ENCODE measurements at places on chromosomes 2 and 18. TPM values are rescaled to one million over a fixed set of nuclear protein-coding genes. Genes with fewer than 3 reads are reported as not detected.

CTAGE1 gene
- not detected for total RNA-seq

EVA1A gene
- total RNA-seq: not detected

CAPN14 gene
- not detected for total RNA-seq

IL1RN gene
- total RNA-seq: 8.6 TPM

ERMN gene
- total RNA-seq: 1.3 TPM

SMIM21 gene
- not detected for total RNA-seq

ANKRD62 gene
- total RNA-seq: not detected

PLB1 gene
- 29.6 TPM for total RNA-seq

DNA sequence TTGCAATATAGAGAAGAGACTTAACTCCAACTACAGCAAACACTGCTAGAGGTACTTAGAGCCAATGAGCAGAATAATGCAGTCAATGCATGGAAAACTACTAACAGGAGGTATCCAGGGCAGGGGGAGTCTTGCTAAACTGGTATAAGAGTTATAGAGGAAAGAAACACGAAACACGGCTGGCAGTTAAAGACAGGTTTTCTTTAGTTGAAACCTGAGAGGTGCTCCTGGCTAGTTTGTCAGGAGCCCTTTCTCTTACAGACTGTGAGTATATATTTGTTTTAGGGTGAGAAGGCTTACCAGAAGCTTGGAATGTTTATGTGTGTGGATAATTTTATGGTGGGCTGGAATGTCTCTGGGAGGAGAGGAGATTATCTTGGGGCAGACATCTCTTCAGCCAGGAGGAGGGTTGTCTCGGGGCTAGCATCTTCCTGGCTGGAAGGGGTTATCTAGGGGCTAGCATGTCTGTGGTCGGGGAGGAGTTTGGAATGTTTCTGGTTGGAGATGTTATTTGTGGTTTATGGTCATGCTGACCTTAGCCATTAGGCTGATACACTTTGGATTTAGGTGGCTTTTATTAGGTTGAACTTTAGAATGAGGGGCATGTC, 1048.8 kb downstream of the DPP10 start:
- H3K36me3 ChIP-seq: no peaks in the 10 kb centered on the region
- no peak overlapping the region for H3K4me3 ChIP-seq
- no peaks in the 10 kb centered on the region for H3K4me1 ChIP-seq
- H3K27me3 ChIP-seq: no peaks in the 10 kb centered on the region

DNA sequence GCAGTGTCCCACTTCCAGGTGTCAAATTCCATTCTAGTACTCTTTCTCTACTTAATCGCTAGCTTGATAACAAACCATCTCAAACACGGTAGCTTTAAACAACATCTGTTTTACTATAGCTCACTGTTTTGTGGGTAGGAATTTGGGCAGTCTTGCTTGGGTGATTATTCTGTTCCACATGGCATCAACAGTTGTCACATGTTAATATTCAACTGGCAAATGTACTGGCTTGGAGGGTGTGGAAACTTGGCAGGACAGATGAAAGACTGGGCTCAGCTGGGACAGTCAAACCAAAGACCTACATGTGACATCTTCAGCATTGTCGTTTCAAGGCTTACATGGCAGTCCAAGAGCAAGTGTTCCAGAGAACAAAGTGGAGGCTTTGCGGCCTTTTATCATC, 241.8 kb downstream of the PTH2R start:
- DNase-seq: no peak
- H3K27ac ChIP-seq: no peak overlapping the region
- no peaks in the 10 kb centered on the region for H3K27me3 ChIP-seq
- no peaks in the 10 kb centered on the region for H3K36me3 ChIP-seq
- no peaks in the 10 kb centered on the region for H3K4me1 ChIP-seq
- H3K4me3 ChIP-seq: no peak overlapping the region

GRCh38 chr18:12109836-12110235, 16.2 kb downstream of the ANKRD62 start:
- no peak overlapping the region for H3K4me3 ChIP-seq
- H3K36me3 ChIP-seq: no peaks in the 10 kb centered on the region
- no peak for DNase-seq

- no peak overlapping the region for H3K4me3 ChIP-seq
- H3K27me3 ChIP-seq: no peaks in the 10 kb centered on the region
- H3K27ac ChIP-seq: no peak overlapping the region
- no peak for DNase-seq
- no peaks in the 10 kb centered on the region for H3K4me1 ChIP-seq
Observed at GRCh38 chr2:10834068-10834655, 21.6 kb upstream of the PDIA6 start.

- no peak for DNase-seq
- no peaks in the 10 kb centered on the region for H3K36me3 ChIP-seq
- H3K4me3 ChIP-seq: no peak overlapping the region
- H3K27ac ChIP-seq: peak overlapping the region; percentile 67
- peaks cover 35% of the 10 kb centered on the region for H3K4me1 ChIP-seq
- no peaks in the 10 kb centered on the region for H3K27me3 ChIP-seq
Observed at GRCh38 chr18:44724105-44724778, 43.6 kb downstream of the SETBP1 start.

DNA sequence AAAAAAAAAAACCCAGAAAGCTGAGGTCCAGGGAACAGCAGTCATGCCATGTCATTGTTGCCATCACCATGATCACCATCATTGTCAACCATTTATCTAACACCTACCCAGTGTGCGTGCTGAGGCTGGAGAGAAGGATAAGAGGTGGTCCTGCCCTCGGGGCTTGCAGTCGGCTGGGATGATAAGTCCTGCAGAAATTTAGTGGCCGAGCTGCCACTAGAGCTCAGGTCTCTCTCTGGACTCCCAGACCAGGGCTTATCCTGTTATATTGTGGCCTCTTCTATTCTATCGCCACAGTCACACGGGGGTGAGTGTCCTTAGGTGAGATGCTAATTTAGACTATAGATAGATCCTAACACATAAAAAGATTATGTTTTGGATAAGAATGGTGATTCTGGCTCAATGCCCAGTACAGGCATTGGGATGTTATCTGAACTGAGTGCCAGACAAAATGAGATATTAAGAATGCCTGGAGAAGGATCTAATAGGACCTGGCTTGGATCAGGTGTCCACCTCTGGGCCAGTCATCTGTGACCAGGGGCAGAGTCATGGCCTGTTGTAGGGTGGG, 43.2 kb upstream of the YWHAQ start:
- no peak overlapping the region for H3K27ac ChIP-seq
- H3K27me3 ChIP-seq: no peaks in the 10 kb centered on the region
- no peak overlapping the region for H3K4me3 ChIP-seq
- H3K4me1 ChIP-seq: no peaks in the 10 kb centered on the region

- H3K4me1 ChIP-seq: no peaks in the 10 kb centered on the region
- no peak for DNase-seq
- H3K4me3 ChIP-seq: no peak overlapping the region
- no peaks in the 10 kb centered on the region for H3K36me3 ChIP-seq
- no peaks in the 10 kb centered on the region for H3K27me3 ChIP-seq
Observed at GRCh38 chr2:234032279-234032856, 18.1 kb upstream of the SPP2 start.

DNA sequence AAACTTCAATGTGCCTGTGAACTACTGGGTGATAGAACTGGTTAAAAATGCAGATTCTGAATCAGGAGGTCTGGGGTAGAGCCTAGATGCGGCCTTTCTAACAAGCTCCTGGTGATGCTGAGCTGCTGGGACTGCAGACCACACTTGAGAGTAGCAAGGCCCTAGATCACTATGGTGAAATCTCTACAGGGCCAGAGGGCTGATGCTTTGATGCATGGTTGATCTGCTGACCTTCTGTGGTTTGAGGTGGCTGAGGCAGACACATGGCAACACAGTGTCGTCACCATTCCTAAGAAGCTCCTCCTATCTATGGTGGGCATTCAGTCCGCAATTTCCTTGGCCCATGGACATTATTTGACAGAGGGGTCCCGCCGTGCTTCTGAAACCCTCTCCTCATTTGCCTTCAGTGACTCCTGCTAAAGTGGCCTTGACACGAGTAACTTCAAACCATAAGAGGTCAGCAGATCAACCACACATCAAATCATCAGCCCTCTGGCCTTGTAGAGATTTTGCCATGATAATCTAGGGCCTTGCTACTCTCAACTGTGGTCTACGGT, 19.8 kb downstream of the CCDC68 start:
- no peaks in the 10 kb centered on the region for H3K36me3 ChIP-seq
- no peak overlapping the region for H3K27ac ChIP-seq
- H3K27me3 ChIP-seq: no peaks in the 10 kb centered on the region
- H3K4me1 ChIP-seq: no peaks in the 10 kb centered on the region

- H3K27ac ChIP-seq: no peak overlapping the region
- H3K27me3 ChIP-seq: no peaks in the 10 kb centered on the region
- H3K4me3 ChIP-seq: no peak overlapping the region
Observed at GRCh38 chr18:10748641-10749040, 222.8 kb downstream of the NAPG start.

- H3K4me1 ChIP-seq: peaks cover 5% of the 10 kb centered on the region
- no peaks in the 10 kb centered on the region for H3K27me3 ChIP-seq
- no peaks in the 10 kb centered on the region for H3K36me3 ChIP-seq
- no peak overlapping the region for H3K27ac ChIP-seq
- DNase-seq: no peak
Observed at GRCh38 chr2:120678251-120678650, 57.4 kb upstream of the GLI2 start.

DNA sequence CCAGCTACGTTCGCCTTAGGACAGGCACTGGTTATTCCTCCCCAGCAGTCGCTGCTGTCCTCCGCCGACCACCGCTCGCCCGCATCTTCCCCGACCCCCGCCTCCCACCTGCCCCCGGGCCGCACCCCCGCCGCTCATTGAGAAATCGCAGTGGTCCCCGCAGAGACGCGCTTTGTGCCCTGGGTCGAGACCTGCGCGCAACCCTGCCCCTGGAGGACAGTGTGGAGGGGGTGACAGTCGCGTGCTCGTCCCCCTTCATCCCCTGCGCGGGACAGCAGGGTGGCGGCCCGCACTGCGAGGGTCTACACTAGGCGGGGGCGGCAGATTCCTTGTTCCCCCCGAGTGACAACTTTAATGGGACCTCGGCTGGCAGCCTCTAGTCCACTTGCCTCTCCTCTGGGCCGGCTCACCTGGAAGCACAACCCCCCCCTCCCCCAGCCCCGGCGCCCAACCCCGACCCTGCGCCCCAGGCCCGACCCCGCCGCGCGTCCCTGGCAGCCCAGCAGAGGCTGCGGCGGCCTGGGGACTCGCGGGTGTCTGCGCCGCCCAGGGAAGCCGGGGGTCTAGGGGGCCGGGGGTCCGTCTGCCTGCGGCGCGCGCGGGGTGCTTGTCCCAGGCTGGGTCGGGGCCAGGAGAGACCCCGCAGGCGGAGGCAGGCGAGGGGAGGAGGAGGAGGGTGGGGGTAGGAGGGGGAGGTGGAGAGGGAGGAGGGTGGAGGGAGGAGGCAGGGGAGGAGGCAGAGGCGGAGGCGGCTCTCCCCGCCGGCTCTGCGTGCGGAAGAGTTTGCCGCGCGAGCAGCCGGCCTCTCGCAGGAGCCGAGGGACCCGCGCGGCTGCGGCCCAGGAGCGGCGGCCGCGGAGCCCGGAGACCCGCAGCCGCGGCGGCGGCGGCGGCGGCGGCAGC, at the start of gene NPAS2:
TSS of gene NPAS2 (plus strand) at position 770 of the 903 bp plus-strand sequence. CDS start 84,616 bp downstream, outside the sequence.
- H3K4me1 ChIP-seq: peaks cover 39% of the 10 kb centered on the region
- no peaks in the 10 kb centered on the region for H3K36me3 ChIP-seq
- H3K27me3 ChIP-seq: no peaks in the 10 kb centered on the region
- no peak for DNase-seq
- peak within 1 kb of the TSS; percentile 91 for H3K27ac ChIP-seq

DNA sequence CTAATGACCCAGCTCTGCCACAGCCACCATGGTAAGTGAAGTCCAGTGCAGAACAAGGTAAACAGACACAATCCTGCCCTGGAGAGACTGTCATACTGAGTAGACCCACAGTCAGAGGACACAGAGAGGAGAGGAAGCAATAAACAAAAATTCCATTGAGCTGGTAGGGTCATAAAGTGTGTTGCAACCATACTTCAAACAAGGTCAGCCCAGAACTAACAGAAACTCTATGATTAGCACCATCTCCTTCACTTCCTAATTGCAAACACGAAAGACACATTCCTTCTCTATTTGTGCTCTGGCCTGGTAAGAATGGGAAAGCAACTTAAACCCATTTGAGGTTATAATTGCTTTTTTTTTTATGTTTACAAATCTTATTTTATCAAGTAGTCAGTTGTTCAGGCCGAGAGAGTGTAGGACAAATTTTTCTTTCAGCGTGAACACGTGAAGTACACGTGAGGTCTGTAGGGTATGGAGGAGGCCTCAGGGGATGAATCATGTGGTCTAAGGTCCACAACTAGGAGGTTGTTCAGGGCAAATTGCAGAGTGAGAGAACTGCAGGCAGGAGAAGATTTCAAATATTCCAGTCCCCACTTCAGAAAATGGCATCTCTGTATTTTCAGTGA, 71.4 kb upstream of the GLS start:
- H3K27me3 ChIP-seq: no peaks in the 10 kb centered on the region
- H3K4me3 ChIP-seq: no peak overlapping the region
- no peak for DNase-seq
- H3K27ac ChIP-seq: no peak overlapping the region

GRCh38 chr2:142868229-142868762, 9.2 kb upstream of the KYNU start:
- no peaks in the 10 kb centered on the region for H3K36me3 ChIP-seq
- H3K4me3 ChIP-seq: no peak overlapping the region
- no peaks in the 10 kb centered on the region for H3K27me3 ChIP-seq
- peak overlapping the region; percentile 34 for H3K27ac ChIP-seq
- no peaks in the 10 kb centered on the region for H3K4me1 ChIP-seq
- no peak for DNase-seq

DNA sequence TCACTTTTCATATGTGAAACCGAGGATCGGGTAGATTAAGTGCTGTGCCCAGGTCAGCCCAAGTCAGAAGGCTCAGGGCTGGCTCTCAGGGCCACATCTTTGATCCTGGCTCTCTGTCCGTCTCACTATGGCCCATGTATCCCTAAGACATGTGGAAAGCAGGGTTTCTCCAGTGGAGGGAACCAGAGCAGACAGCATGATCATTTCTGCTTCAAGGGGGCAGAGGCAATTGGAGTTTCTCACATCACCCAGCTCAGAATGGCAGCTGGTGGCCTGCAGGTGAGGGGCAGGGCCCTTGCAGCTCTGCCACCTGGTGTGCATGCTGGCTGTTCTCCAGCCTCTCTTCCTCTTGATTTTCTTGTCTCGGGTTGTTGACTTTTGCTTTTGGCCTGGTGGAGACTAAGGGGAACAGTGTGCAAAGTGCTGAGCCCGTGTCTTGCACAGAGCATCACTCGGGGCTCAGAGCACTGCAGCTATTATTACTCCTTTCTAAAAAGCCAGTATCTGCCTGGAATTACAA, 27.0 kb downstream of the LDLRAD4 start:
- no peak overlapping the region for H3K27ac ChIP-seq
- DNase-seq: no peak
- no peaks in the 10 kb centered on the region for H3K27me3 ChIP-seq
- no peak overlapping the region for H3K4me3 ChIP-seq
- no peaks in the 10 kb centered on the region for H3K36me3 ChIP-seq

- DNase-seq: no peak
- H3K4me3 ChIP-seq: no peak overlapping the region
Observed at GRCh38 chr18:43130716-43131260, 15.3 kb upstream of the RIT2 start.
